ENCODE measurements at places on chromosomes 5 and 9.

GRCh38 chr9:79111653-79112052 is 460.1 kb upstream of the TLE4 start:
- DNase-seq = no peak

- DNase-seq = no peak
These were observed 374.8 kb upstream of the KIF2A start for GRCh38 chr5:61931236-61931635.

- no peak for DNase-seq
These were observed 14.7 kb downstream of the PITX1 start for GRCh38 chr5:135019314-135019713.

DNA sequence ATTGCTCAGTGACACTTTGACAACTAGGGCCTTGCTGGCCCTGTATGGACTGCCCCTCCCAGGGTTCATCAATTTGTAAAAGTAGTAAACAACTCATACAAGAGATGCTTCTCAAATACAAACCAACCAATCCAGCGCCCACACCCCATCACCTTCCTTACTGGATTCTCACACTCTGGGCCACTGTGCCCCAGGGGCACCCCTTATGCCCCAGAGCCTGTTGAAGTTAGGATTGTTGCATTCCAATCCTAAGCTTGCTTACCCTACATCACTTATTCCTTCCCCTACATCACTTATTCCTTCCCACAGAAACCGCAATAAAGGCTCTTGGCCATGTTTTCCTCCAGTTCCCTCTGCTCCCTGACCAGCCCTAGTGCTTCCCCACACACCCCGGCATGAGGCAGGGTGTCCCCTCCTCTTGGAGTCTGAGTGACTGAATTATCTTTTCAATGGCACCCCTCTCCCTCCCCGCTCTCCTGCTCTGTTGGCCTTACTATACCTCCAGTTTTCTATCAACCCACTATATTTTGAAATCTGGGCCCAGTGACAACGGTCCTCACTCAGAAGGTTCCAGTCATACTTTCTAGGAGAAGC is 182.4 kb upstream of the S1PR3 start:
- no peak for DNase-seq

Data from HAP-1 (cell line).